Aorta (tissue), 5 donors: ENCODE measurements at places on chromosomes 2 and 18. TPM values are rescaled to one million over a fixed set of nuclear protein-coding genes. Genes with fewer than 3 reads are reported as not detected.

Gene SPATA3
- total RNA-seq: not detected

Gene ABCB11
- total RNA-seq: not detected

Gene CTAGE1
- not detected for total RNA-seq

Gene IL1B
- 9.3 TPM for total RNA-seq

Gene UGT1A4
- not detected for total RNA-seq

Gene MRO
- 3.2 TPM for total RNA-seq

Gene KLHL30
- 9.0 TPM for total RNA-seq

Gene SLC23A3
- total RNA-seq: 3.5 TPM

Gene CPS1
- total RNA-seq: 3.2 TPM

Gene ANKRD30BL
- total RNA-seq: not detected

Gene ALKAL2
- total RNA-seq: 21.2 TPM

Gene TNS1
- total RNA-seq: 1,949 TPM

GRCh38 chr2:54471221-54471711 is 15.1 kb downstream of the SPTBN1 start:
- no peak overlapping the region for H3K4me3 ChIP-seq
- peaks cover 9% of the 10 kb centered on the region for H3K4me1 ChIP-seq
- peak overlapping the region; percentile 63 for H3K27ac ChIP-seq
- no peaks in the 10 kb centered on the region for H3K36me3 ChIP-seq
- no peaks in the 10 kb centered on the region for H3K27me3 ChIP-seq
- no peak for DNase-seq

DNA sequence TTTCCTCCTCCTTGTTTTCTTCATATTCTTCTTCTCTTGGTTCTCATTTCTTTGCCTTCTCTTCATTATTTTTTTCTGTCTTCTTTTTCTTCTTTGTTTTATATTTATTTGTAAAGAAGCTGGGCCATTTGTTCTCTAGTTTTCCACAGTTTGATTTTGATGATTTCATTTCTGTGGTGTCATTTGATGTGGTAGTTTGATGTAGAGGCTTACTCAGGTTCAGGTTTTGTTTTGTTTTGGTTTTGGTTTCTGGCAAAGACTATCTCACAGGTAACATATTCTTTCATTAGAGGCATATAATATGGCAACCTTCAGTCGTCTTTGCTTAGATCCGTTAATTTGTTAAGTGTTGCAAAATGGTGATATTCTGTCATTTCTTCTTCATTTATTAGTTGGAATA is 75.3 kb downstream of the BABAM2 start:
- no peak overlapping the region for H3K27ac ChIP-seq
- DNase-seq: no peak
- no peaks in the 10 kb centered on the region for H3K27me3 ChIP-seq
- no peak overlapping the region for H3K4me3 ChIP-seq
- peaks cover under 1% of the 10 kb centered on the region for H3K4me1 ChIP-seq

GRCh38 chr2:137133225-137133624 is 367.9 kb downstream of the THSD7B start:
- DNase-seq: no peak
- no peaks in the 10 kb centered on the region for H3K36me3 ChIP-seq
- H3K4me3 ChIP-seq: no peak overlapping the region

- no peak overlapping the region for H3K4me3 ChIP-seq
- no peak for DNase-seq
- no peaks in the 10 kb centered on the region for H3K4me1 ChIP-seq
- H3K36me3 ChIP-seq: no peaks in the 10 kb centered on the region
- no peaks in the 10 kb centered on the region for H3K27me3 ChIP-seq
These were observed 155.0 kb downstream of the CERS6 start for GRCh38 chr2:168611091-168611490.

DNA sequence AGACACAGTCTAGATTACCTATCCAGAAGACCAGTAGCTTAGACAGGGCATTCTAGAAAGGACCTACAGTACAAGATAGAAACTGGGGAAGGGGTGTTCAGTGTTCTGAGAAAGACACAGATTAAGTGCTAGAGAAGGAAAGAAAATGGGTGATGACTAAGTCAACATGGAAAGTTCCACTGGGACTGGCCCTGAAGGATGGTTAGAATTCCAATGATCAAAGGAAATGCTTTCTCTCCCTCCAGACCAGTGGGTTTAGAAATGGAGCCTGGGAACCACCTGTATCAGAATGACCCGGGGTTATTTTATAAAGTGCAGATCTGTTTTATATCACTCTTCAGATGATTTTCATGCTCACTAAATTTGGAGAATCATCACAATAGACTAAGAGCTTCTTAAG is 5.8 kb upstream of the COLEC12 start:
- H3K4me3 ChIP-seq: no peak overlapping the region
- no peaks in the 10 kb centered on the region for H3K4me1 ChIP-seq
- H3K27ac ChIP-seq: no peak overlapping the region
- no peaks in the 10 kb centered on the region for H3K27me3 ChIP-seq
- no peaks in the 10 kb centered on the region for H3K36me3 ChIP-seq

- no peak overlapping the region for H3K4me3 ChIP-seq
- H3K27me3 ChIP-seq: no peaks in the 10 kb centered on the region
- DNase-seq: no peak
- no peaks in the 10 kb centered on the region for H3K36me3 ChIP-seq
- H3K4me1 ChIP-seq: peaks cover 4% of the 10 kb centered on the region
These were observed 128.6 kb downstream of the INHBB start for GRCh38 chr2:120474486-120474885.

DNA sequence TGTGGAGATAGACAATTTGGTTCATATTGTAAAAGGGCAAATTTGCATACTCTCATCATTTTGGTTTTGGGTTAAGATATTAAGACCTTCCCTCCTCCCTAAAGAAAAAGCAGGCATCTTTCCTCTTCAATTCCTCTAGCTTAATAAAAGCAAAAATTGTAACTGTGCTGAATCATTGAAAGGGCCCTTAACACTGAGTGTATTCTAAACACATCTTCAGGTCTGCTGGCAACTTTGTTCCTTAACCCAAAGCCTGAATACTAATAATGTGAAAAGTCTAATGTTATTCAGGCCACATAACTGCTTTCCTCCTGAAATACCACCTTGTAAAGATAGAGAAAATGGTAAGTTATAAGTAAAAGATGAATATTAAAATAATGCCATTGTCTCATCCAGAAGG is 1200.5 kb upstream of the FAM98A start:
- H3K4me1 ChIP-seq: no peaks in the 10 kb centered on the region
- H3K4me3 ChIP-seq: no peak overlapping the region
- H3K27ac ChIP-seq: no peak overlapping the region
- H3K36me3 ChIP-seq: no peaks in the 10 kb centered on the region

- H3K4me3 ChIP-seq: no peak overlapping the region
- DNase-seq: no peak
- no peaks in the 10 kb centered on the region for H3K4me1 ChIP-seq
- no peak overlapping the region for H3K27ac ChIP-seq
- H3K27me3 ChIP-seq: no peaks in the 10 kb centered on the region
These were observed 164.1 kb downstream of the MBD5 start for GRCh38 chr2:148184976-148185375.

- H3K27me3 ChIP-seq: no peaks in the 10 kb centered on the region
- H3K27ac ChIP-seq: no peak overlapping the region
- no peak overlapping the region for H3K4me3 ChIP-seq
- H3K4me1 ChIP-seq: no peaks in the 10 kb centered on the region
- H3K36me3 ChIP-seq: no peaks in the 10 kb centered on the region
These were observed 27.4 kb upstream of the CATIP start for GRCh38 chr2:218329027-218329825.

DNA sequence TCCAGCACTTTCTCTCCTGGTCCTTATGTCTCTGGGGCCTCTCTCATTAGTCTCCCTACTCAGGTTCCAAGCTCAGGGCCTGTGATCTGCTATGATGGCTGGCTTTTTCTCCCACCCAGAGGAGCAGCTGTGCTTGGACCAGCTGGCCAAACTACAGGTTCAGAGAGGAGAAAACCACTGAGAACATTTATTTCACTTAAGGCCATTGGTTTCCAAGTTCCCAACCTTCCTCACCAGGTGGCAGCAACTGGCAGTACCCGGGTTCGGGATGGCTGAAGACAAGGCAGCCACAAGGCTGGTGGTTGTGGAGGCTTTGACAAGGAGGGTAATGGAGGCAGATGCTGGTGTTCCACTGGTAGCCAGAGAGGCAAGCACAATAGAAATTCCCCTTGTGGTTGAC is 29.9 kb upstream of the SELENOI start:
- no peak overlapping the region for H3K27ac ChIP-seq
- no peaks in the 10 kb centered on the region for H3K36me3 ChIP-seq
- H3K27me3 ChIP-seq: no peaks in the 10 kb centered on the region

- H3K36me3 ChIP-seq: no peaks in the 10 kb centered on the region
- H3K27me3 ChIP-seq: no peaks in the 10 kb centered on the region
- no peak overlapping the region for H3K4me3 ChIP-seq
- no peak overlapping the region for H3K27ac ChIP-seq
- no peak for DNase-seq
These were observed 515.0 kb downstream of the PARD3B start for GRCh38 chr2:205060269-205060668.

- no peaks in the 10 kb centered on the region for H3K4me1 ChIP-seq
- H3K27me3 ChIP-seq: no peaks in the 10 kb centered on the region
- DNase-seq: no peak
- no peaks in the 10 kb centered on the region for H3K36me3 ChIP-seq
- no peak overlapping the region for H3K27ac ChIP-seq
These were observed 209.3 kb downstream of the SLC4A3 start for GRCh38 chr2:219836647-219837177.

DNA sequence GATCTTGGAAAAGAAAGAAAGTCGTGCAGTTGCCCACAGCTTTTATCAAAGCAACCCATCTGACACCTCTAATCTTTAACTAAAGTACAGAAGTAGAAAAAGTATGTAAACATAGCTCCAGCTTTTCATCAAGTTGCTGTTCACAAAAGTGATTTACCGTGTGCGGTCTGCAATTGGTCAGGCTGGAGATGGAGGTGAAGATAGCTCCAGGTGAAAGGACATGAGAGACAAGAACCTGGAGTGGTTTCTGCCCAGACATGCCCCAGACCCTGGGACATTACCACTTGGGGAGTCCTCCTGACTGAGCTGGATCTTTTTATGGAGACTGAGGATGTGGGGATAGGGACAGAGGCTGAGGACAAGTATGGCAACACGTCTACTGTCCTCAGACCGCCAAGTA is 82.7 kb downstream of the LAMA1 start:
- DNase-seq: no peak
- no peaks in the 10 kb centered on the region for H3K36me3 ChIP-seq
- H3K4me1 ChIP-seq: no peaks in the 10 kb centered on the region
- no peaks in the 10 kb centered on the region for H3K27me3 ChIP-seq
- no peak overlapping the region for H3K4me3 ChIP-seq

- DNase-seq: no peak
- H3K27me3 ChIP-seq: no peaks in the 10 kb centered on the region
- H3K4me1 ChIP-seq: no peaks in the 10 kb centered on the region
- H3K36me3 ChIP-seq: no peaks in the 10 kb centered on the region
- H3K4me3 ChIP-seq: no peak overlapping the region
These were observed 190.5 kb downstream of the LDLRAD4 start for GRCh38 chr18:13409026-13409425.

- H3K27ac ChIP-seq: no peak overlapping the region
- H3K36me3 ChIP-seq: no peaks in the 10 kb centered on the region
- no peak overlapping the region for H3K4me3 ChIP-seq
- no peak for DNase-seq
These were observed 249.4 kb upstream of the UBE2E3 start for GRCh38 chr2:180730976-180731375.

DNA sequence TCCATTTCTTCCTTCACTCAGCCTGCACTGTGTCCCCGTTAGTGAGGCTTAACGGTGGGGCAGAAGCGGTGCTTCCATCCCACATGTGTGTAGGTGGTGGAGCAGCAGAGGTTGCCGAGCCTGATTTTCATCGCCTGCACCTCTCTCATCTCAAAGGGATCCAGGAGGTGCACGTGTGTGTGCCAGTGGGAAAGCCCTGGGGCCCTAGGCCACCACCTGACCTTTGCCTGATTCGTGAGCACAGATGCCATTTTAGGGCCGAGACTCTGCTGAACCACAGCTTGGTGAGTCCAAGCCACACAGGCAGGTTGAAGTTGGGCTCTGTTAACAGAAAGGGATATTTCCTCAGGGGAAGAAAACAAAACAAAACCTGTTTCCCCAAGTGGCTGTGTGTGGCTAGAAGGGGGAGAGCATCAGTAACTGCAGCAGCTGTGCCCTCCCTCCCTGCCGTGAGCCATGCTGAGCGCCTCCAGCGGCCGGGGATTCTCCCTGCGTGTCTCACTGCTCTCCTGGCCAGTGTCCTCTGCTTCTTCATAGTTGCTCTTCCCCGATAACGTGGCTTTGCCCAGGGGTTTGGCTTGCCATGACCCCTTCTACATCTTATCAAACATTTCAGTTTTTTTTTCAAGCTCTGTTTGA is 81.5 kb downstream of the MAPRE2 start:
- no peak overlapping the region for H3K4me3 ChIP-seq
- no peaks in the 10 kb centered on the region for H3K4me1 ChIP-seq
- no peaks in the 10 kb centered on the region for H3K36me3 ChIP-seq
- DNase-seq: no peak
- no peak overlapping the region for H3K27ac ChIP-seq

DNA sequence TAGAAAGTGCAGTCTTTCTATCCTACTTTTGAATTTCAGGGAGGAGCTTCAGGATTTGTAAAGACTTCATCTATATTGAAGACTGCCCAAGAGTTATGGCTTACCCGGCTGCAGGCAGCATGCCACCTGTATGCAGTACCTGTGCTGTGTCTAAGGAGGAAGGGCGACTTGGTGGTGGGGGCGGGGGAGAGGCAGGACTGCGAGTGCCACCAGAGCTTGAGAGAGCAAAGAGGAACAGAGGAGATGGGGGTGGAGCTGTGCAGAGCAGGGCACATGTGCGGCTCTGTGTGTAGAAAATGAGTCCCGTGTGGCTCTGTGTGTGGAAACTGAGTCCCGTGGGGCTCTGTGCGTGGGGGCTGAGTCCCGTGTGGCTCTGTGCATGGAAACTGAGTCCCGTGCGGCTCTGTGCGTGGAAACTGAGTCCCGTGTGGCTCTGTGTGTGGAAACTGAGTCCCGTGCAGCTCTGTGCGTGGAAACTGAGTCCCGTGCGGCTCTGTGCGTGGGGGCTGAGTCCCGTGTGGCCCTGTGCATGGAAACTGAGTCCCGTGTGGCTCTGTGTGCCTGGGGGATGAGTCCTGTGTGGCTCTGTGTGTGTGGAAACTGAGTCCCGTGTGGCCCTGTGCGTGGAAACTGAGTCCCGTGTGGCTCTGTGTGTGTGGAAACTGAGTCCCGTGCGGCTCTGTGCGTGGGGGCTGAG is 43.2 kb downstream of the LDLRAD4 start:
- no peaks in the 10 kb centered on the region for H3K27me3 ChIP-seq
- no peak overlapping the region for H3K4me3 ChIP-seq
- DNase-seq: no peak

GRCh38 chr2:238060096-238060541 is 682 bp upstream of the SCLY start:
- no peaks in the 10 kb centered on the region for H3K4me1 ChIP-seq
- H3K36me3 ChIP-seq: no peaks in the 10 kb centered on the region
- no peaks in the 10 kb centered on the region for H3K27me3 ChIP-seq
- DNase-seq: no peak

DNA sequence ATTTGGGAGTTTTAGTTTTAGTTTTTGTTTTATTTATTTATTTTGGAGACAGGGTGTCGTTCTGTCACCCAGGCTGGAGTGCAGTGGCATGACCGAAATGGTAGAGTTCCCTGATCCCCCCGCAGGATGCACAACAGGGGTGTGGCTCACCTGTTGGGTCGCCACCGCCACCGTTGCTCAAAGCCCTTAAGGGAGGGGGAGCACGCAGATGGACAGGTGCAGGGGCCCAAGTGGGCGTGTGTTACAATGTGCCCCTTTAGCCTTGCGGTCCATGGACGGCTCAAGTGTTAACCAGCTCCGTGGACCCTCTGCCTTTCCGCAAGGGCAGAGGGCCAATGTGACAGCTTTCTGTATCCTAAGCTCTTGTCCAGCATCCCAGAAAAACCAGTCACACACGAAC is 61.4 kb upstream of the REL start:
- no peak overlapping the region for H3K27ac ChIP-seq
- H3K4me3 ChIP-seq: no peak overlapping the region
- no peaks in the 10 kb centered on the region for H3K27me3 ChIP-seq
- H3K4me1 ChIP-seq: no peaks in the 10 kb centered on the region
